ENCODE measurements at places on chromosomes 2 and 18.

DNA sequence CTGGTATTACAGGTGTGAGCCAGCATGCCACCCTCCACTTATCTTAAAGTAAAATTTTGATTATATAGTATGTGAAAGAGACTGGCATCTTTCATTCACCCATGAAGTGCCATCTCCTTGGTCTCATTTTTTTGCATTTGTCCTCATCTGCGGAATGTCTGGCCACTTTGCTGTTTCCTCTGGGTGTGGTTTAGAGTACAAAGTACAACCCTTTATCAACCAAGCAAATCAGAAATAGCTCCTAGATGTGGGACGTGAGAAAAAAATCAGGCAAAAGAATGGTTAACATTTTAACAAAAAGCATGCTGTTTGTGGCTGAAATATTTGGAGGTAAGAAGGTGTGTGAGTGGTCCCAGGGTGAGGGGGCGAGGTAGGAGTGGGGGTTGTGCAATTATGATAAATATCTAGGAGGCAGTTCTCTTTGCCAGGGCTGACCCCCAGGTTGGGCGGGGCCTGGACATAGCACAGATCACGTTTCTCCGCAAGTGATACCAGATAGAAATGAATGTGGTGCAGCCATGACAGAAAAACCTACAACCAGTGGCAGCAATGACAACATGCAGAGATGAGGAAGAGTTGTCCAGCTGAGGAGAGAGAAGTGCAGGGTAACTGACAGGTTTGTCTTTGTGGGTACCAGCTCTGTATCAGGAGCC is 115.8 kb upstream of the SERTAD2 start:
- H3K36me3 ChIP-seq: no peaks in the 10 kb centered on the region
- no peaks in the 10 kb centered on the region for H3K27me3 ChIP-seq
- H3K4me3 ChIP-seq: no peak overlapping the region

DNA sequence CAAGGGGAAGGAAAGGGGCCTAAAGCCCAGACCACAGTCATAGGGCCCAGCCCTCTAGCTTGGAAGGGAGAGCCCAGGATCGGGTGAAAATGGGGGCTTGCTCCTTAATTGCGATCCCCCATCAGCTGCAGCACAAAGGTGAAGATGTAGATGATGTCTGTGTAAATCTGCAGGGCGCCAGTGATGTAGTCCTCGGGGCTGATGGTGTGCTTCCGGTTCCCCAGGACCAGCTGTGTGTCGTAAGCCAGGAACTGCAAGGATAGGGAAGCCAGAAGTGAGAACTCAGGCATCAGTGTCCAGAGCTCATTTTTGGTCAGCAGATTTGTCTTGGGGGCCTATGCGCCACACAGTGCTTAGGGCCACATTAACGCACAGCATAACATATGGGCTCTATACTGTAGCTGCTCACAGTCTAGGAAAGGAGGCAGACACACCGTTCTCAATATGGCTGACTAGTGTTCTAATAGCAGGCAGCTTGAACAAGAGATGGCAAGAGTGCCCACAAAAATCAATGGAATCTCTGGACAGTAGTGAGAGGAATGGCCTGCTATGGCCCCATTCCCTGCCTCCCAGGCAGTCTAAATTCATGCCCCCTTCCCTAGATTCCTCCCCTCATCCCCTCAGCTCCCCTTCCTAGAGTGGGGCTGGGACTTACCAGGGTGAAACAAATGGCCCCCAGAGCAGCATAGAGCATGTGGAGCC is 5.2 kb downstream of the PNKD start:
- peaks cover 13% of the 10 kb centered on the region for H3K36me3 ChIP-seq
- DNase-seq: no peak
- no peaks in the 10 kb centered on the region for H3K27me3 ChIP-seq
- H3K4me1 ChIP-seq: peaks cover 8% of the 10 kb centered on the region
- no peak overlapping the region for H3K4me3 ChIP-seq

GRCh38 chr2:222790932-222791331 is 69.9 kb upstream of the ACSL3 start:
- H3K27me3 ChIP-seq: no peaks in the 10 kb centered on the region
- no peaks in the 10 kb centered on the region for H3K4me1 ChIP-seq
- no peak for DNase-seq
- H3K27ac ChIP-seq: no peak overlapping the region

GRCh38 chr2:10242998-10243925 is 59.4 kb upstream of the HPCAL1 start:
- DNase-seq: no peak
- H3K27ac ChIP-seq: no peak overlapping the region
- H3K4me1 ChIP-seq: no peaks in the 10 kb centered on the region
- no peaks in the 10 kb centered on the region for H3K36me3 ChIP-seq
- H3K27me3 ChIP-seq: no peaks in the 10 kb centered on the region
- no peak overlapping the region for H3K4me3 ChIP-seq

- peaks cover 4% of the 10 kb centered on the region for H3K4me1 ChIP-seq
- H3K27ac ChIP-seq: peak overlapping the region; percentile 58
- no peaks in the 10 kb centered on the region for H3K36me3 ChIP-seq
- no peak for DNase-seq
These were observed 59.2 kb upstream of the IL1R1 start for GRCh38 chr2:102083393-102083703.

- no peaks in the 10 kb centered on the region for H3K4me1 ChIP-seq
- H3K27me3 ChIP-seq: no peaks in the 10 kb centered on the region
- no peak for DNase-seq
- H3K4me3 ChIP-seq: no peak overlapping the region
- H3K27ac ChIP-seq: no peak overlapping the region
- no peaks in the 10 kb centered on the region for H3K36me3 ChIP-seq
These were observed 2170.5 kb upstream of the PIK3C3 start for GRCh38 chr18:39784541-39784940.

- no peak overlapping the region for H3K27ac ChIP-seq
- H3K4me1 ChIP-seq: no peaks in the 10 kb centered on the region
- no peaks in the 10 kb centered on the region for H3K36me3 ChIP-seq
- no peak overlapping the region for H3K4me3 ChIP-seq
- no peaks in the 10 kb centered on the region for H3K27me3 ChIP-seq
These were observed 27.1 kb upstream of the FMNL2 start for GRCh38 chr2:152307863-152308262.

DNA sequence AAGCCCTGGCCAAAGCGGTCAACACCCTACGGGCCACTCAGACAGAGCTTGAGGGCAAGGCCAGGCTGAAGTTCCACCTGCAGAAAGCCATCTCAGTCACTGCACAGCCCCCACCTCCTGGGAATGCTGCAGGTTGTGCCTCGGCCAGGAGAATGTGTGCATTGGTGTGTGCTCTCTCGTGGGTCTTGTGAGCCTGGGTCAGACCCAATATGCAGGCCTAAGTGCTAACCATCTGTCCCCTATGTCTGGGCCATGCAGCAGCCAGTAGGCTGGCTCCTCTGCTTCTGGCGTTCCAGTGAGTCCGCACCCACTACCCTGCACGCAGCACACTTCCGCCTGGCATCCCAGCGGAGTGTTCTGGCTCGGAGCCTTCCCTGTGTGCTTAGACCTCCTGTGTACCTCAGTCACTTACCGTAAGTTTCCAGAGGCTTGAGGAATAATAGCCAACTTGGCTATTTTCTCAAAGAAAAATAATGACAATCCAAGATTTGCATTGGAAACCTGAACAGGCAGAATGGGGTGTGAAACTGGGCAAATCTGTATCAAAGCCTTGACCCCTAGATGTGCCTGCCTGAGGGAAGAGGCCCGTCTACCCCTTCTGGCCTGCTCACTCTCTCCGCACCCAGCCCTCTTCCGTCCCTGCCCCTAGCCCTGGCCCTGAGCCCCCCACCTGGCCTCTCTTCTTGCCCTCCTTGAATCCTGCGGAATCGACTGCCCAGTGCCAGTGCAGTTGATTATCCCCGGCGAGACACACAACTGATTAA is 7.2 kb downstream of the SIX3 start:
- no peaks in the 10 kb centered on the region for H3K36me3 ChIP-seq
- no peaks in the 10 kb centered on the region for H3K4me1 ChIP-seq
- no peak for DNase-seq
- H3K27me3 ChIP-seq: peaks cover 2% of the 10 kb centered on the region
- H3K4me3 ChIP-seq: no peak overlapping the region

DNA sequence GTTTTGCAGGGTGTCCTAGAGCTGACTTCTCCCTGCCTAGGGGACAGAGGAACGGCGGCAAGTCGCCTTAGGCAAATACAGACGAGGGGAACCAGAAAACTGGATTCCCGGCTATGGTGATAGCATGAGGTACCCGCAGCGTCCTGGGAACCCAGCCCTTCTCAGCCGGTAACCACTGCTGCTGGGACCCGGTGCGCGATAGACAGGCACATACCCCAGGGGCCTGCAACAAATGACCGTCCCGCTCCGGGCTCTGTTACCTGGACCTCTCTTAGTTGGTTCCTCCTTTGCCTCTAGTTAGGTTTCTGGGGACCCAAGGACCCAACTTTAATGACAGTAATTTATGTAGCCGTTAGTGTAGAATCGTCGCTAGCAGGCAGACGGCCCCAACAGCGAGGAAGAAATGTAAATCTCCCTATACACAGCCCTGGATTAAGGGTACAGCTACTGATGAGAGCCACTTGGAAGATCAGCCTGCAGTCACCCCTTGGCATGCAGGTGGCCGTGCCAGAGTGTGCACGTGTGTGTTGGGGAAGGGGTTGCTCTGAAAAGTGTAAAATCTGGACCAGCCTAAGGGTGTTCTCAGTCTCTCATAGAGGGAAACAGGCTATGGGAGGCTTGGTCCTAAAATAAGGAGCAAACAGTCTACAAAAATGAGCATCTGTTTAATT is 819 bp upstream of the SERPINE2 start:
- peak overlapping the region; percentile 67 for H3K27ac ChIP-seq
- H3K36me3 ChIP-seq: no peaks in the 10 kb centered on the region
- DNase-seq: no peak
- H3K4me3 ChIP-seq: peak overlapping the region; percentile 64

DNA sequence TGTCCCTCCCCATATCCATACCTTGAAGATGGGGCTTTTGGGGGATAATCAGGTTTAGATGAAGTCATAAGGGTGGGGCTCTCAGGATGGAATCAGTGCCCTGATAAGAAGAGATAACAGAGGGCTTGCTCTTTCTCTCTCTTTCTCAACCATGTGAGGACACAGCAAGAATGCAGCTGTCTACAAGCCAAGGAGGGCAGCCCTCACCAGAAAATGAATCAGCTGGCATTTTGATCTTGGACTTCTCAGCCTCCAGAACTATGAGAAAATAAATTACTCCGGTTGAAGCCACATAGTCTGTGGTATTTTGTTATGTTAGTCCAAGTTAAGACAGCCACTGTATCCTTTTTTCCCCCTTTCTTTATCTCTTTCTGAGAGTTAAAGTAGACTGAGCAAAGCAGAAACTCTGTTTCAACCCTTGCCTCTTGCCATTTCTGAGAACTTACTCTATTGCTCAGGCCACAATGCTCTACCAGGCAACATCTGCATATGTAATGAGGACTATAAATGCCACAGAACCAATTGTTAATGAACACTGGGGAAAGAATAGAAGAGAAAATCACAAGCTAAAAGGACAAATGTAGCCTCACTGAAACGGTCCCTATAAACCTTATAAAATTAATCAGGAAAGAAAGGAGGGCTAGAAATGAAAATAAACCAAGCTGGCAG is 56.9 kb downstream of the SRBD1 start:
- H3K4me1 ChIP-seq: no peaks in the 10 kb centered on the region
- peaks cover 4% of the 10 kb centered on the region for H3K36me3 ChIP-seq
- DNase-seq: no peak
- H3K4me3 ChIP-seq: no peak overlapping the region
- H3K27ac ChIP-seq: no peak overlapping the region

DNA sequence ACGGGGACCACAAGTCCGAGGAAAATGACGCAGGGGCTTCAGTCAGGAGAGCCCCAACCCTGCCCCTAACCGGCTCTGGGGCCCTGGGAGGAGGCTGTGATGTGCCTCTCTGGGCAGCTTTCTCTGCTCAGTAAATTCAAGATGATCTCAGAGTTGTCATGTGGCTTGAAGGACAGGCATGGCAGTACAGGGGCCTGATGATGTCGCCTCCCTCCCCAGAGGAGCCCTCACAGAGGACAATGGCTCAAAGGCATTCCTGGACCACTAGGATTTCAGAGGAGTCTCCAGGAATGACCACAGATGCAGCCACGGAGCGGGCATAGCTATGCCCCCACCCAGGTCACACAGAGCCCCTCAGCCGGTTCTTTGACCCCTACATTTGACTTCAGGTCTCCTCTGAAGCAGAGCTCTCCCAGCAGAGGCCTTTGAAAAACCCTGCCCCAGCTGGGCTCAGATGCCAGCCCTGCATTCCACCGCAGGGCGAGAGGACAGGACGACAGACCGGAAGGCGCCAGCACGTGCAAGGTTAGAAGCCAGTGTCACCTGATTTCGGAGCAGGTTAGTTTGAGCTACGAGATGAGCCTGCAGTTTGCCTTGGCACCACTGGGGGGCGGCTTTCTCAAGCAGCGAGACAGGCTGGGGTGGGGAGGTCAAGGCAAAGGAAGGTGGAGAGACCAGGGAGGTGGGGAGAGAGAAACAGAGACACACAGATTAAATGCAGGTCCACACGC is 39.2 kb downstream of the BIN1 start:
- no peaks in the 10 kb centered on the region for H3K27me3 ChIP-seq
- no peaks in the 10 kb centered on the region for H3K4me1 ChIP-seq
- no peak for DNase-seq
- peak overlapping the region; percentile 66 for H3K27ac ChIP-seq
- H3K36me3 ChIP-seq: no peaks in the 10 kb centered on the region
- H3K4me3 ChIP-seq: no peak overlapping the region

GRCh38 chr18:25544546-25545287 is 192.8 kb upstream of the ZNF521 start:
- no peaks in the 10 kb centered on the region for H3K36me3 ChIP-seq
- no peak overlapping the region for H3K4me3 ChIP-seq
- H3K4me1 ChIP-seq: no peaks in the 10 kb centered on the region
- H3K27me3 ChIP-seq: no peaks in the 10 kb centered on the region
- H3K27ac ChIP-seq: no peak overlapping the region
- no peak for DNase-seq

DNA sequence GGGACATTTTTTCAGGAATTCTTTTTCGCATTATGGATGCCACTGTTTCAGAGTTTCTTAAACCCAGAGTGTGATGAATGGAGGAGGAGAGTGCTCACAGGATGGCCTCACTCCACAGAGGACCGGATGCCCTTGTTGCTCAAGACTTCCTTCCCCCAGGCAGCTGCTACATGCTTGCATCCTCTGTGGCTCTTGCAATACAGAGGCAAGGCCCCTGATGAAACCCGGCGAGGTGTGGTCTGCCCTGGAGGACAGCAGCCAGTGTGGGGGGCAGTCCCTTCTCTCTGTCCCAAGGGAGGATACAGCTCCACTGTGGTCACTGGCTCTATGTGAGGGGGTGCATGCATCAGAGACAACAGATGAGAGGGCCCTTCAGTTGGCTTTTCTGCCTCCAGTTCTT is 109.6 kb downstream of the SH3RF3 start:
- no peaks in the 10 kb centered on the region for H3K27me3 ChIP-seq
- no peaks in the 10 kb centered on the region for H3K36me3 ChIP-seq
- peak; percentile 53 for DNase-seq
- H3K4me1 ChIP-seq: peaks cover 15% of the 10 kb centered on the region
- no peak overlapping the region for H3K4me3 ChIP-seq

DNA sequence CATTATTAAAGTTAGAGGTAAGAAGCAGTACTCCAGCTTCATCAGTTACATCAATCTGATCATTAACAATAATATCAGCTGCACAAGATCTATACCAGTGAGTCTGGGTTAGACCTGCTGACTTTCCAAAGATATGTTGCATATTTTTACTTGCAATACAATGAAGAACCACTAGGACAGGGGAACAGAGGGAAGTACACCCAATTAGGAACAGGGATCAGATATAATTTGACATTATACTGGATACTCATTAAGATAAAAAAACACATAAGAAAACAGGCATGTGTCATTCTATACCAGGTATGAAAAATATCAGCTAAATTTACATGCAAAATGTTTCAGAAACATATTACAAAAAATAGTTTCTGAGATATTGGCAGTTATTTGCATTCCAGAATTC is 995.1 kb upstream of the DDX18 start:
- no peak overlapping the region for H3K4me3 ChIP-seq
- DNase-seq: no peak
- no peaks in the 10 kb centered on the region for H3K4me1 ChIP-seq
- H3K27me3 ChIP-seq: no peaks in the 10 kb centered on the region
- no peak overlapping the region for H3K27ac ChIP-seq
- H3K36me3 ChIP-seq: no peaks in the 10 kb centered on the region

Data from breast epithelium (tissue), 4 donors.